ENCODE measurements at places on chromosomes 6 and 20. TPM values are rescaled to one million over a fixed set of nuclear protein-coding genes. Genes with fewer than 3 reads are reported as not detected.

The GSTA3 gene
- total RNA-seq = not detected

DNA sequence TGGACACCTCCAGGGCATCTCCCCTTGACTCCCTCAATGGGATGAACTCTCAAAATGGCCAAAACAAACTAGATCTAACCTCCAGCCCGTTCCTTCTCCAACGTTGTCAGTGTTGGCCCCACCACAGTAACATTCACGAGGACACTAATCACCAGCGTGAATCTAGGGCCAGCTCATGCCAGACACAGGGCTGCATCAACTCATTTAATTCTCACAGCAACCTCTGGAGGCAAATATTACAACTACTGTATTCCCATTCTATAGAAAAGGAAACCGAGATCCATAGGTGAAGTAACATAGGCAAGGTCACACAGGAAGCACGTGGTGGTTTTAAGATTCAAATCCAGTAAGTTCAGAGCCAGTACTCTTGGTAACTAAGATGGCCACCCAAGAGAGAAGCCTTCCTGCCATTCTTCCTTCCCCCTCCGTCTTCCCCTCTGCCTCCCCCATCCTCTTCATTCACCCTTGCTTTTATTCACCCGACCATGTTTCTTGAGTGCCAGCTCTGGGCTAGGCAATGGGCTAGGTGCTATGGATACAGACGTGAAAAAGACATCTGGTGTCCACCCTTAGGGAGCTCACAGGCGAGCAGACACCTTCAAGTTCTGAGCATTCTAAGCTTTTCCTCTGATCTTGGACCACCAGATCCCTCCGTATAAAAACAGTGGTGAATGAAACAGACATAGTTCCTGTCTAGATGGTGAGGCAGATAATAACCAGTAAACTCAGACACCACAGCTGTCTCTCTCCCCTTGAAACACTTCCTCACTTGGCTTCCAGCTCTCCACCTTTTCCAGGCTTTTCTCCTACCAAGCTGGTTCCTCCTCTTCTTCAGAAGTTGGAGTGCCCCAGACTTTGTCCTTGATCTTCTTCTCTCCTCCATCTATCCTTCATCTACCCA, 9.6 kb downstream of the CCM2L start:
- no peaks in the 10 kb centered on the region for H3K36me3 ChIP-seq
- no peak for DNase-seq
- H3K4me1 ChIP-seq = no peaks in the 10 kb centered on the region

GRCh38 chr6:154606457-154606856, 96.0 kb upstream of the CNKSR3 start:
- no peaks in the 10 kb centered on the region for H3K36me3 ChIP-seq
- H3K4me1 ChIP-seq = no peaks in the 10 kb centered on the region
- DNase-seq = no peak
- H3K27me3 ChIP-seq = no peaks in the 10 kb centered on the region
- no peak overlapping the region for H3K27ac ChIP-seq

- no peaks in the 10 kb centered on the region for H3K4me1 ChIP-seq
- no peaks in the 10 kb centered on the region for H3K36me3 ChIP-seq
- no peak overlapping the region for H3K27ac ChIP-seq
Measured at GRCh38 chr6:168045141-168045691, 33.8 kb downstream of the FRMD1 start.

The FNDC11 gene
- total RNA-seq = 1.6 TPM

- no peak overlapping the region for H3K4me3 ChIP-seq
- DNase-seq = no peak
- no peaks in the 10 kb centered on the region for H3K4me1 ChIP-seq
- no peak overlapping the region for H3K27ac ChIP-seq
- peaks cover 18% of the 10 kb centered on the region for H3K36me3 ChIP-seq
- no peaks in the 10 kb centered on the region for H3K27me3 ChIP-seq
Measured at GRCh38 chr6:36083446-36083845, 46.9 kb upstream of the MAPK13 start.

The TREM1 gene
- 1.4 TPM for total RNA-seq
